Muscle of leg (tissue), 16 donors: ENCODE measurements at places on chromosomes 7 and 10. TPM values are rescaled to one million over a fixed set of nuclear protein-coding genes. Genes with fewer than 3 reads are reported as not detected.
A peak's percentile ranks its signal among the peaks of the same experiment; 100 is the strongest.

DNA sequence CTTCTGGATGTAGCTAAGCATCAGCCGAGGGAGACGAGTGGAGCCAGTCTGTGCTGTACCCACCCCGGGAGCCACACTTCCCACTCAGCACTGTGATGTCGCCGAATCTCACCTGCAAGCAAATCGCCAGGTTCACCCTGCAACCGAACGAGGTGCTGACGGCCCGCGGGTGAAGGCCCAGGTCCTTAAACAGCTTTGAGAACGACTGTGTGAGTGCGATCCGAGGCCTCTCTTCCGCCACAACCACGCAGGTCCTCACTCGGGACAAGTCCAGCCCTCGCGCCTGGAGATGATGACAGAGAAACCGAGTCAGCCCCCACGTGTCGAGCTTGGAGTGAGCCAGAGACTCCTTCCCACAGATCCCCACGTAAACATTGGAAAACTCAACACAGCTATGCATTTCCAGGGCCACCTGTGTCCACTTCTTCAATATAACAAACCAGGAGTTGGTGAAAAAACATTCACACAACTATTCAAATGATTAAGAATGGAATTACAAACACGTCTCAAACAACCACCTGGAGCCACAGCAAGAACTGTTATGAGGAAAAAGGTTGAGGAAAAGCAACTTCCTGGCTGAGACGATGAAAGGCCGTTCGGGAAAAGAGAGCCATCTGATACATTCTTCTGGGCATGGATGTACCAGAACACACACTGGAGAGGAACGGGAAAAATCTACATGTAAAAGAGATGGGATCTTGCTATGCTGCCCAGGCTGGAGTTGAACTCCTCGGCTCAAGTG lies 191.8 kb downstream of the ZMYND11 start:
- DNase-seq = no peak

DNA sequence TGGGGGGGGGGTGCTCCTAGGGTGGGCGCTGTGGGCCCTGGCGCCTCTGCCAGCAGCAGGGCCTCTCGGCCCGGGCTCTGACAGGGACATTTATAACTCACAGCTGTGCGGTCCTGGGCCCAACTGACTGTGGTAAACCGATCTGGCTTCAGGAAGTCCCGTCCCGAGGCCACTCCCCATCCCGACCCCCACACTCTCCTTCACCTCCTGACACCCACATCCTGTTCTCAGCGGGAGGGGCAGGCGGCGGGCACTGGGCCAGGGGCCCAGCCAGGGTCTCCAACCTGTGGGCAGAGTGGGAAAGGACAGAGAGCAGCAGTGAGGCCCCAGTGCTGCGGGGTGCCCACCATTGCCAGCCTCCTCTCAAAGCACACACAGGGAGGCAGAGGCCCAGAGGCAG lies 69.1 kb downstream of the ZMIZ1 start:
- DNase-seq = peak; percentile 81

DNA sequence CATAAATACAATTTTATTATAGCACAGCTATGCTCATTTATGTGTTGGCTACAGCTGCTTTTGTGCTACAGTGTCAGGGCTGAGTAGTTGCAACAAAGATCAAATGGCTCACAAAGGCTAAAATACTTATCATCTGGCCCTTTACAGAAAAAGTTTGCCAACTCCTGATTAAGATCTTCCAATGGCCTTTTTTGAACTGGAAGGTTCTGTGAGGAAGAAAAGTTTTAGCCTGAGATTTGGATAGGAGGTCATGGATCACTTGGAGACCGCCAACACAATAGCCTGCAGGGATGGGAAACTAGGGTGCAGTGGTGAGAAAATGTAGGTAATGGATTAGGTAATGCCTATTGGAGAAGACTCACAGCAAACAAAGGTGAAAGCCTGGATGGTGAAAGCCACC lies 169.8 kb downstream of the NOC3L start:
- DNase-seq = no peak

- DNase-seq = peak; percentile 95
Measured at GRCh38 chr10:91022924-91023699, 102.2 kb upstream of the ANKRD1 start.

- peak; percentile 39 for DNase-seq
Measured at GRCh38 chr10:60495338-60496055, 105.8 kb upstream of the ANK3 start.

DNA sequence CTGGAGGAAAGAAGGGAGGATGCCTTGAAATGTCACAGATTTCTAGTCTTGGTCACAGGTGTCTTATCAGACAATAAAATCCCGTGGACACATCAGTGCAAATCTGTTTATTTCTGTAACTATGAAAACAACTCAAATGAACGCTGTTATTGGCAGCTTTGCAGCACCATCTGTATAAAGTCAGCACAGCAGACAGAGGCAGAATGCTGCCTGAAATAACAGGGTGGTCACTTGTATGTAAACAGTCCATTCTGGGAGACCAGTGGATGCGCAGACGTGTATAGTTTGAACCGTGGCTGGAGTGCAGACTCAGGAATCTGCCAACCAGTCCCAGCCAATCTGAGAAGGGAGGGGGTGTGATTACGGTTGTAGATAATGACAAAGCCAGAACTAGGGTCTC lies 54.8 kb downstream of the SEC23IP start:
- DNase-seq = peak; percentile 87

DNA sequence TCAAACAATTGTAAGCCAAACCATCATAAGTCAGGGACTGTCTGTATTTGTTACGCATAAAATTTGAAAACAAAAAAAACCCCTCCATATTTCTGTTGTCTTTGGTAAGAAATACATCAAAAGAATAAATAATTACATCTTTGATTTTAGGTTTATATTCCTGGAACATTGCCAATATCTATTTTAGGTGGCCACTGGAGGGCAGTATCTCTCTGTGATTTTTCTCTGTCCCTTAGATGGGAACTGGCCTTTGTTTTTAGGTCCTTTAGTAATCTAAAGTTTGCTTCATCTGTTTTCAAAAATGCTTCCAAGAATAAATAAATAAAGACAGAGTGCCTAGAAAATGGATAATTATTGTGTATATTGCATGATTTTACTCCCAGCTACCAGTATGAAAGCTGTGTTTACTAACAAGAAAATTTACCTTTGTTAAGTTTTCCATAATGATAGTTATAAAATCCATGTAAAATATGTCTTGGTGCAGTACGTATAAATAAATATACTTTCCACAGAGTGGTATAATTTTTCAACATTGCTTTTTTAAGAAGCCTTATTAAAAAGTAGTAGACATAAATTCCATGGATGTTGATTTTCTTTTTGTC lies 64.2 kb downstream of the PHYHIPL start:
- DNase-seq = peak; percentile 75

DNA sequence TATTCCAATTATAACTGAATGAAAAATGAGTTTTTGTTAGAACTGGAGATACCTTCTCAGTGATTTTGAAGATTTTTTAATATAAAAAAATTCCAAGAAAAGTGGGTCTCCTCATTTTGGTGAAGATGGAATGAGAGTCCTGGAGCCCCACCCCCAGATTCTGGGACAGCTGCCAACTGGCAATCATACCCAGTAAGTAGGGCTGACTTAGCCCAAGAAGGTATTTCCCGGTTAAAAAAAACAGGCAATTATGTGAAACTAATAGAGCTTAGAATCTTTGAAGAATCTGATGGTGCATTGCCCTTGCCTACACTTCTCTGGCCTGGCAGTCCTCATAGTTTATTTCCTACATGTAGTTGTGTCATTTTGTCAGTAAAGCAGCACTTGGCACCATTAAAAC lies 52.8 kb upstream of the VWDE start:
- no peak for DNase-seq

DNA sequence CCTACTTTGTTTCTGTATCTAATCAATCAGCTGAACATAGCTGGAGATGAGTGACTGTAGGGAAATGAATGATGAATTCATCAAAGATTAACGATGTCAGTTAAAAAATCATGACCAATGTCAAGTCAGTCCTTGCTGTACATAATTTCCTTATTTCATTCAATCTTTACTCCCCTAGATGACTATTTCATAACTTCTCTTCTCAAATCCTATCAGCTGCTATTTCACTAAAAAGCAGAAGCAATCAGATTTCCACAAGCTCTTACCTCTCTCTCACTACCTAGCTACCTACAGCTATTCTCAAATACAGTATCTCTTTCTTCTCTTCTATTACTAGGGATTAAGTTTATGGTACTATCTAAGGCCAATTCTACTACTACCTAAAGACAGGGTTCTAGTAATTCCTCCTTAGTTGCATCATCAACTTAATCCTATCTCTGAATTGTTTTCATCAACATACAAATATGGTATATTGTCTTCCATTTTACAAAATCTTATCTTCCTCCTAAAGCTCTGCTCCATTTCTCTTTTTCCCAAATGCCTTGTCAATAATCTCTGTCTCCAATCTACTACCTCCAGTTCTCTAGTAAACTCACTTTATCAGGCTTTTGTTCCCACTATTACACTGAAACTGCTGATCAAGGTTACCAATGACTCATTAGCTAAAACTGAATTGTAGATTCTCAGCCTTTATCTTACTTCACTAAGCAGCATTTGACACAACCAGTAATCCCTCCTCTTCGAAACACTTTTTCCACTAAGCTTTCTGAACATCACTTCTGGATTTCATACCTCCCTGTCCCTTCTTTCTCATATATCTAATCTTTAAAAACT lies 28.4 kb downstream of the JMJD1C start:
- DNase-seq = no peak

- DNase-seq = no peak
Measured at GRCh38 chr7:116505823-116506222, 6.3 kb downstream of the CAV2 start.

- no peak for DNase-seq
Measured at GRCh38 chr7:158321056-158321700, 266.4 kb downstream of the PTPRN2 start.

DNA sequence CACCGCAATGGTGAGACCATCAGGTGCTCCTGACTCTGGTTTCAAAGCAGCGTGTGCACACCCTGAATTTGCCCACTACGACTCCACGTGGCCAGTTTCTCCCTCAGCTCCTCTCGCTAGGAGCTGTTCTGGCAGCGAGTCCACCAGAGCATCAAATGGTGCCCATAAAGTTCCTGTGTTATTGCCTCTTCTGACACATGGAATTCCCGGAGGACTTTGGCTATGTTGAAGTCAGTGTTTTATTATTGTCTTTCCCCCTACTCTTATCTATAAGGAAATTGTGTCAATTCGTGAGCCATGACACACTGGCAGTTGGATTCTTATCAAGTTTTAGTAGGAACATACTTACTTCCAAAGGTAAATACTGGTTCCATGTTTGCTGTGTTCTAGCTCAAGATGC lies 53.9 kb upstream of the NPVF start:
- DNase-seq = no peak

DNA sequence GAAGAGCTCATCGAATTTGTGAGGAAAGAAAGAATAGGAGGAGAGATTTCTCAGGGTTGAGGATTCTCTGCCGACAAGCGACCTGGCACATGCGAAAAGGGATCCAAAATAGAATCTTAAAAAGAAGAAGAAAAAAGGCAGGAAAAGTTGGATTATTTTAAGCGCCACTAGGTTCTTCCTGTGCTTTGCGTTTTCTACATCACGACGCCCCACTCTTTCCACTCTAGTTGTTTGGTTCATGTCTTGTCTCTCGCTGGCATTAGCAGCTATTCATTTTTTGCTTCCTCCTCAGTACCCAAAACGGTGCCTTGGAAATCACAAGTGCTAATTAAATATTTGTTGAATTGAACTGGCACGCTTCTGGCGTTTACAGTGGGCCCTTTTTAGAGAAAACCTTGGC lies 674 bp upstream of the FRA10AC1 start:
- peak; percentile 44 for DNase-seq

GRCh38 chr10:12702215-12702770 lies 299.2 kb downstream of the CCDC3 start:
- no peak for DNase-seq

DNA sequence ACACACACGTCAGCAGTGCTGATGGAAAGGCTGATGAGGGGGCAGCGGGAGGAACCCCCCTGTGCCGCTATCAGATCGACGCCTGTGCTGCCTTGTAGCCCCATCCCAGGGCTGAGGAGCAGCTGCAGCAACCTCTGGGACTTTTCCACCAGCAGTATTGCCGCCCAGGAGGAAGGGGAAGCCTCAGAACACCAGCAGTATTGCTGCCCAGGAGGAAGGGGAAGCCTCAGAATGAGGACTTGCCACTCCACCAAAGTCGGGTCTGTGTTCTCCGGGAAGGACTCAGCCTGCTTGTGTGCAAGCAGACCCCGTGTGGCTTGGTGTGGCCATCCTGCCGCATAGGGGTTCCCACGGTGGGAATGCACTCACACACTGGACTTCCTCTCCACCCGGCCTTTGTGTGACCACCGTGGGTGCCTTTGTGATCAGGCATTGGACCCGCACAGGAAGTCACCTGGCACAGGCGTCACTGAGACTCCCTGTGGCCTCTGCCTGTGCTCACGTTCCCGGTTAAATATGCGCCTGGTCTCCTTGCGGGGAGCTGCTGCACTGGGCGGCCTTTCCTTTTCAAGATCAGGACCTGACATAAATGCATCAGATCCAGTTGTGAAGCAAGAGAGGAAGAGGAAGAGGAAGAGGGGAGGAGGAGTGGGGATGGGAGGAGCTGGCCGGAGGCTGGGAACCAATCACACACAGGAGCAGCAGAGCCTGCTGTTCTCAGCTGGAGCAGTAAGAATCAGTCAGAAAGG lies 248.5 kb downstream of the DNAJB6 start:
- DNase-seq = peak; percentile 36

DNA sequence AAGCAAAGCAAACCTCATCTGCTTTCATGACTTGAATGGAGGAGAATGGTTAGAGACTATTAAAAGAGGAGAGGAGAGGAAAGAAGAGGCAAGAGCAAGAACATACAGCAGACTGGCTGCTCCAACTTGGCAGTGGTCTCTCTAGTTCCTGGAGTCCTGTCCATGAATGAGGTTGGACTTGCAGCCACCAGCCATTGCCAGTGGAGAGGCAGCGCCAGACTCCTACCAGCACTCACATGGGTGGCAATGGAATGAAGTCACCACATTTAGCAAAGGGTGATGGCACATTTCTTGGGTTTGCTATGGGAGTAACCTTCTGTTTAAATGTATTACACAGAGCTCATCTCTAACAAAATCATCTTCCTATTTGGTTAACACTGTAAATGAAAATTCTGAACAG lies 257.8 kb upstream of the IMMP2L start:
- no peak for DNase-seq

DNA sequence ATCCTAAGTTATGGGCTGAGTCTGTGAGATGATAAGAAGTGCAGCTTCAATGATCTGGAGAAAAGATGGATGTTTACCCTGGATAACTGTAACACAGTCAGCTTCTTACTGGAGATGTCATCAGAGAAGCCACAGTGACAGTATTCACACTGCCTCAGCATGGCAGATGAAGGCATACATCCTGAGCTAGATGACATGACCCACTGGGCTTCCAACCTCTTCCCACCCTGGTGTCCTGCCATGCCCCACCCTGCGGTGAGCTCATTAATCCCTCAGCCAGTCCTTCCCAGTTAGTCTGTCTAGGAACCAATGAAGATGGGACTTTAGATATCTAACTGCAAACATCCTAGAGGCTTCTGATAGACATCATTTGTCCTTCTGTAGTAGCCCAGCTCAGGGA lies 213.8 kb downstream of the TAX1BP1 start:
- no peak for DNase-seq

Gene MCMBP
- polyA plus RNA-seq = 46.7 TPM

Gene GRID1
- polyA plus RNA-seq = 2.4 TPM

Gene TMEM213
- polyA plus RNA-seq = 0.16 TPM

Gene OR9A2
- not detected for polyA plus RNA-seq

Gene GNGT1
- polyA plus RNA-seq = not detected

Gene CTNNA3
- 4.8 TPM for polyA plus RNA-seq

Gene RAB11FIP2
- polyA plus RNA-seq = 15.8 TPM
